ENCODE measurements at places on chromosomes 11 and 22.

- no peak for DNase-seq
Observed at GRCh38 chr11:131824771-131825170, 454.4 kb downstream of the NTM start.

- no peak for DNase-seq
Observed at GRCh38 chr11:65043881-65044501, 3.0 kb downstream of the SAC3D1 start.

DNA sequence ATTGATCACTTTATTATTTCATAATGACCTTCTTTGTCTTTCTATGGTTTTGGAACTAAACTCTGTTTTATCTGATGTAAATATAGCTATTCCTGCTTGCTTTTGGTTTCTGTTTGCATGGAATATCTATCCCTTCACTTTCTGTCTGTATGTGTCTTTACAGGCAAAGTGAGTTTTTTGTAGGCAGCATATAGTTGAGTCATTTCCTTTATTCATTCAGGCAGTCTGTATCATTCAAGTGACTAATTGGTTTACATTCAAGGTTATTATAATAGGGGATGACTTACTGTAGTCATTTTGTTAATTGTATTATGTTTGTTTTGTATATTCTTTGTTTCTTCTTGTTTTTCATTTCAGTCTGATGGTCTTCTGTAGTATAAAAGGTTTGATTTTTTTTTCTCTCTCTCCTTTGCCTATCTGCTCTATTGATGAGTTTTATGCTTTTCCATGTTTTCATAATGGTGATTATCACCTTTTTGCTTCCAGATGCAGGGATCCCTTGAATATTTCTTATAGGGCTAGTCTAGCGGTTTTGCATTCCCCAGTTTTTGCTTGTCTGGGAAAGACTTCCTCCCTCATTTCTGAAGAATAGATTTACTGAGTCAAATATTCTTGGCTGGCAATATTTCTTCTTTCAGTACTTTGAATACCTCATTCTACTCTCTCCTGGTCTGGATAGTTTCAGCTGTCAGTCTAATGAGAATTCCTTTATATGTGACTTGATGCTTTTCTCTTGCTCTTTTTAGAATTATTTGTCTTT lies 50.4 kb downstream of the GDPD4 start:
- no peak for DNase-seq

DNA sequence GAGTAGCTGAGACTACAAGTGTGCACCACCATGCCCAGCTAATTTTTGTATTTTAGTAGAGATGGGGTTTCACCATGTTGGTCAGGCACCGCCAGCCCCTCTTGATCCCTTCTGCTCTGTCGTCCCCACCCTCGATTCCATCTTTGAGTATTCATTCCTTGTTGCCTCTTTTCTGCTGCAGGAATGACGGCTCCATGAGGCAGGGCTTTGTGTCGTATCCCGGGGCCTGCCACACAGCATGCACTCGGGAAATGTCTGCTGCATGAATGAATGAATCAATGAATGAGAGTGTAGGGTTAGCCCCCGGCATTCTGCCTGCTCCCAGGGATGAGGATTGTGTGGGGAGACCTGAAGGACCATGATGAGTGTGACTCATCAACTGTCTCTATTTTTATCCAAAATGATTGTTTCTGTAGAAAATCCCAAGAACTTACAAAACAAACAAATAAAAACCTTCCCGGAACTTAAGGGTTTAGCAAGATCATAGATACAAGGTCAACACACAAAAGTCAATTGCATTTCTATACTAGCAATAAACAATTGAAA lies 54.6 kb upstream of the SLC22A12 start:
- DNase-seq = no peak
